ENCODE measurements at places on chromosomes 7 and 10.

GRCh38 chr7:123120286-123120685, 79.5 kb downstream of the SLC13A1 start:
- no peak for DNase-seq

- no peak for DNase-seq
Measured at GRCh38 chr10:73965890-73966768, 31.8 kb upstream of the VCL start.

DNA sequence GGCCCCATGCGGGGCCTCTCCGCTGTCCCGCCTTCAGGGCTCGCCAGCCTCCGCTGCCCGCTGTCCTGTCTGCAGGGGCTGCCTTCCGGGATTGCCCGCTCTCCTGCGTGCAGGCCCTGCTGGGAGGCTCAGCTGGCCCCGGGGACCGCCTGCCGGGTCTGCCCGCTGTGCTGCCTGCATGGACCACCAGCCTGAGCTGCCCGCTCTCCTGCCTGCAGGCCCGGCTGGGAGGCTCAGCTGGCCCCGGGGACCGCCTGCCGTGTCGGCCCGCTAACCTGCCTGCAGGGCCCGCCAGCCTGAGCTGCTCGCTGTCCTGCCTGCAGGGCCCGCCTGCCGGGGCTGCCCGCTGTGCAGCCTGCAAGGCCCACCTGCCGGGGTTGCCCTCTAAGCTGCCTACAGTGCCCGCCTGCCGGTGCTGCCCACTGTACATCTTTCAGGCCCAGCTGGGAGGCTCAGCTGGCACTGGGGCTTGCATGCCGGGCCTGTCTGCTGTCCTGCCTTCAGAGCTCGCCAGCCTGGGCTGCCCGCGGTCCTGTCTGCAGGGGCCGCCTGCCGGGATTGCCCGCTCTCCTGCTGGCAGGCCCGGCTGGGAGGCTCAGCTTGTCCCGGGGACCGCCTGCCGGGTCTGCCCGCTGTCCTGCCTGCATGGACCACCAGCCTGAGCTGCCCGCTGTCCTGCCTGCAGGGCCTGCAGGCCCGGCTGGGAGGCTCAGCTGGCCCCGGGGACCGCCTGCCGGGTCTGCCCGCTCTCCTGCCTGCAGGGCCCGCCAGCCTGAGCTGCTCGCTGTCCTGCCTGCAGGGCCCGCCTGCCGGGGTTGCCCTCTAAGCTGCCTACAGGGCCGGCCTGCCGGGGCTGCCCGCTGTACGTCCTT, 165.1 kb downstream of the GLRX3 start:
- DNase-seq, result no peak

GRCh38 chr10:132043861-132044695, 21.7 kb upstream of the JAKMIP3 start:
- DNase-seq, result no peak

GRCh38 chr7:141389140-141389796, 161.9 kb upstream of the AGK start:
- DNase-seq, result no peak

DNA sequence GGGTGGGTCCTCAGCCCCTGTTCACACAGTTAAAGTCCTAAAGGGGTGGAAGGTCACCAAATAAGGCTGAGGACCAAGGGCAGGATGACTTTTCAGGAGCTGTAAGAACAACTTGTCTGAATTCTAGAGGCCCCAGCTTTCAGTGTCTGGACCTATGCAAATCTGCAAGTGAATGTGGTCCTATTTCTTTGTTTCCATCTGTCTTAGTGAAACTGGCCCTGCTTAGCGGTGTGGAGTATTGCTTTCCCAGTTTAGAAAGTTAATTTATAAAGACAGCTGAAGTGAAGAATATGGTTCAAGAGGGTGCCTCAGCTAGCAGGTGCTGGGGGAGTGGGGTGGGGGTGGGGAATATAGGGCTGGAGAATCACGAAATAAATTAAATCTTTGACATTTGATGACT, 40.1 kb downstream of the HHEX start:
- DNase-seq, result no peak

GRCh38 chr10:74957285-74957961, 131.0 kb downstream of the KAT6B start:
- DNase-seq, result no peak

DNA sequence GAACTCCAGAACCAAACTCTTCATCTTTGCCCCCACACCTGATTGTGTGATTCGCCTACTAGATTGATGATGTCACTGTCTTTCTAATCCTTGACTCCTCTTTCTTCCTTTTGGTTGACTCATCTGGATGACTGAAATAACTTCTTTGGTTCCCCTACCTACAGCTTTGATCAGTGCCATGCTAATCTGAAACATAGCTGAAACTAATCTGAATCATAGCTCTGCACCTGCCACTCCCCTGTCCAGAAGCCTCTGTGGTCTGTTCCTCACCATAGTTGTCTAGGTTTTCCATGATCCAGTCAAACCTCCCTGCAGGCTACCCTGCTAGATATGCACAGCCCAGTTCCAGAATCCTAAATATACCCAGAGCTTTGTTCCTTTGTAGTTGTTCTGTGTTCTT, 51.9 kb downstream of the ZNF365 start:
- DNase-seq, result no peak

GRCh38 chr10:123726836-123727235, 60.7 kb downstream of the GPR26 start:
- DNase-seq, result no peak

GRCh38 chr7:90165724-90166123, 11.5 kb downstream of the STEAP1 start:
- no peak for DNase-seq

GRCh38 chr7:50204581-50204980, 99.9 kb upstream of the IKZF1 start:
- no peak for DNase-seq

- no peak for DNase-seq
Measured at GRCh38 chr10:125556882-125557281, 126.1 kb downstream of the TEX36 start.

GRCh38 chr7:19293431-19293830, 148.2 kb upstream of the FERD3L start:
- no peak for DNase-seq

- no peak for DNase-seq
Measured at GRCh38 chr7:116195451-116195850, 14.9 kb upstream of the TES start.

All from hippocampal formation (tissue), 2 donors.